ENCODE measurements at places on chromosomes 5 and 9. TPM values are rescaled to one million over a fixed set of nuclear protein-coding genes. Genes with fewer than 3 reads are reported as not detected.

DNA sequence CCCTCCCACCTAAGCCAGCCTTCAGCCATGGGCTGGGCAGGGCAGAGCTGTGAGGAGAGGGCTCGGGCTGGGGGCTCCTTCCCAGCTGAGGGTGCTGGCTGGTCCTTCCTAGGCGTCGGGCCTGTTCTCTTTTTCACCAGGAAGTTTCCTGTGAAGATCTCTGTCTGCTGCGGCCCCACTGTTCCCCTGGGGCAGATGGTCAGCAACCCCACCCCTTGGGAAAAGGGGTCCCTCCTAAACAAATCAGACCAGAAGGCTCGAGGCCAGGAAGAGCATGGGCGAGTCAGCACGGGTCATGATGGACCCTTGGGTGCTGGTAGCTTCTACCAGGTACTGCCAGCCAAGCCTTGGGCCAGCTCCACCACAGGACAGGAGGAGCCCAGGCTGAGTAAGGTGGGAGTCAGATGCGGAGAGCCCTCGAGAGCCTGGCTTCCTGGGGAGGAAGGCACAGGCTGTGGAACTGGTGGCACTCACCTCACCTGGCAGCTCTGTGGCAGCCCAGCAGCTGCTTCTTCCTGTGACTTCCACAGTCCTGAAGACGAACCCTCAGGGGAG is 3.5 kb downstream of the CACNA1B start:
- H3K27me3 ChIP-seq = no peaks in the 10 kb centered on the region
- no peak overlapping the region for H3K27ac ChIP-seq

DNA sequence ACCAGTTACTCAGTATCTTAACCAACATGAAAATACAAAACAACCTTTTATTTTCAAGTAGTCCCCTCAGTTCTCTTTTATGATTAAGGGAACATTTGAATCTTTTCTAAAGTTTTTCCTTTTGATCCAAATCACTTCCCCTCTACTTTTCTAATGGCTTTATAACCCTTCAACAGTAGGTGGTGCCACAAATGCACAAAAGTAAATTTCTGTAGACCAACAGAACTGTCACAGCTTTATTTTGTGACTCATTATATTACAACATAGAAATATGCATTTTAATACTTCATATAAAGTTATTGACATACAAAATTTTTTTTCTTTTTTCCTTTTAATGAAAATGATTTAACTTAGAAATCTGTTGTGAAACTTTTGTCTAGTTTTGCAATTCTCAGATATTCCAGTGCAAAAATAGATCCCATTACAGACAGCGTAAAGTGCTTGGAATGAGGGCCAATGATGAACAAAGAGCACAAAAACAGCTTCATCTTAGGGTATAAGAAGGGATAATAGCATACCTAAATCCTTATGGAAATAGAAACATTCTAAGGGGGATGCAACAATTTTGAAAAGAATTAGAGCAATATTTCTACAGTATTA is 17.0 kb downstream of the NIPSNAP3B start:
- H3K27ac ChIP-seq = no peak overlapping the region
- peaks cover 6% of the 10 kb centered on the region for H3K4me1 ChIP-seq
- no peaks in the 10 kb centered on the region for H3K27me3 ChIP-seq
- no peak overlapping the region for H3K4me3 ChIP-seq
- DNase-seq = no peak
- H3K36me3 ChIP-seq = peaks cover 6% of the 10 kb centered on the region

INSL6 gene
- not detected for polyA plus RNA-seq

ECSCR gene
- 11.6 TPM for polyA plus RNA-seq

DNA sequence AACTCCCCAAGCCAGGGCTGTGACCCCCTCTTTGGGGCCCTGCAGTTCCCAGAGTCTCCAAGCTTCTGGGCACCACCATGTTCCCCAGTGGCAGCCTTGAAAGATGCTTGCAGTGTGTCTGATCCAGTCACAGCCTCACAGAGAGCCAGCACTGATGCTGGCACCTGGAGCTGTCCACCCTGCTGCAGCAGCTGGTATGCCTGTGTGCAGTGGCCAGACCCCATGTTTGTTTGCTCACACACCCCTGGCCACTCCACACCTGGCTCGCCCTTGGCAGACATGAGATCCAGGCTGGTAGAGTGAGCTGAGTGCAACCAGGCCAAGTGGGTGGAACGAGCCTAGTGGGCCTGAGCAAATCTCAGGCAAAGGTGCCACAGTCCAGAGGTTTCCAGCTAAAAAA is 106.0 kb downstream of the C9orf50 start:
- no peaks in the 10 kb centered on the region for H3K27me3 ChIP-seq
- H3K4me3 ChIP-seq = no peak overlapping the region
- H3K36me3 ChIP-seq = no peaks in the 10 kb centered on the region

GRCh38 chr9:112443200-112443599 is 43.4 kb upstream of the KIAA1958 start:
- H3K27ac ChIP-seq = no peak overlapping the region
- DNase-seq = no peak
- H3K27me3 ChIP-seq = no peaks in the 10 kb centered on the region
- H3K4me3 ChIP-seq = no peak overlapping the region
- H3K36me3 ChIP-seq = no peaks in the 10 kb centered on the region

DNA sequence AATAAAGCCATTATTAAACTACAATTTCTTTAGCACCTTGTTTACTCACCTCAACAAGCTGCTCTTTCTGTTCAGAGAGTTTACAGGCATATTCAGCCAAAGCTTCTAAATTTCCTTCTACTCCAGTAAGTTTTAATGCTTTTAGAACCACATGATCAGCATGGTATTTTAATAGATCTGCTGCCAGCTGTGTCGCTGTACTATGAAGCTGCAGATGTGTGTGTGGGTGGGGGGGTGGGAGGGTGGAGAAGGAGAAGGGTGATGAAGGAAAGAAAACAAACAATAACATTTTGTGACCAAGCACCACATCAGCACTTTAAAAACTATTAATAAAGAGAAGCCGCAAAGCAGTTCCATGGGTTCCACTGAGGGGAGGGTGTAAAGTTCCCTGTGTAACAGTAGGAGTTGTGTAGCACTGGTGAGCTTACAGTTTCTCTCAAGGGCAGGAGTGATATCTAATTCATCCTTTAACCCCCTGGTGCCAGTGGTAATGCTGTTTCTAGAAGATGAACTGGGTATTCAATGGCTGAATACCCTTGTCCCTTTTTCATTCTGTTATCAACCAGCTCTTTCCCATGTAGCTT is 38.5 kb downstream of the ABITRAM start:
- no peak for DNase-seq
- H3K36me3 ChIP-seq = peaks cover 2% of the 10 kb centered on the region
- peaks cover 5% of the 10 kb centered on the region for H3K4me1 ChIP-seq

SLC28A3 gene
- not detected for polyA plus RNA-seq

DNA sequence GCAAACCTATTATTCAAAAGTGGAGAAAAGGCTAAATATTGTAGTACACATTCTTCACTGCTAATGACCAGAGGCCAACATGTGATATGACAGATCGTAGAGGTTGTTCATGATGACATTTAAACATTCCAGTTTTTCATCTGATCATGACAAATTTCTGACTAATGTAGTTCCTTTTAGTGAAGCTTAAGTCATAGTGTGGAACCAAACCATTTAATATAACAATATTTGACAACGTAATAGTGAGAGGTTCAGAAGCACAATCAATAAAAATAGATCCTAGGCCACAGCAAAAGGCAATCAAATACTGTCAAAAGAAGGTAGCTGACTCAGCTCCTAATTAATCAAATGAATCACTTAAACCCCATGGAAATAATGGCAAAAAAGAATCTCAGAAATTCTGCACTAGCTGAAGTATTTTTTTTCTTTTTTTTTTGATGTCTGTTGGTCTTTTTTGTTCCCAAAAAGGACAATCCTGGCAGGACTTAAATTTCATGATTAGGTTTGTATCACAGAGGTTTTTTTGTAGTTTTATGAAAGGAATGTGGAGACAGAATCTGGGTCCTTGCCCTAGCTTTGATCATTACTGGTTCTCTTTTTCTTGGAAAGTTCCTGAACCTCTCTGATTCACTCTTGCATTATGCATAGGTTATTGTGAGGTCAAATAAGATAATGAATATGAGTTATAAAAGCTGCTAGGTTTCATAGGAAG is 795.0 kb downstream of the DTWD2 start:
- no peaks in the 10 kb centered on the region for H3K36me3 ChIP-seq
- H3K4me3 ChIP-seq = no peak overlapping the region
- no peak for DNase-seq
- H3K27me3 ChIP-seq = no peaks in the 10 kb centered on the region

GRCh38 chr5:64625678-64626077 is 64.6 kb upstream of the SHISAL2B start:
- no peaks in the 10 kb centered on the region for H3K27me3 ChIP-seq
- DNase-seq = no peak
- H3K4me1 ChIP-seq = no peaks in the 10 kb centered on the region

DNA sequence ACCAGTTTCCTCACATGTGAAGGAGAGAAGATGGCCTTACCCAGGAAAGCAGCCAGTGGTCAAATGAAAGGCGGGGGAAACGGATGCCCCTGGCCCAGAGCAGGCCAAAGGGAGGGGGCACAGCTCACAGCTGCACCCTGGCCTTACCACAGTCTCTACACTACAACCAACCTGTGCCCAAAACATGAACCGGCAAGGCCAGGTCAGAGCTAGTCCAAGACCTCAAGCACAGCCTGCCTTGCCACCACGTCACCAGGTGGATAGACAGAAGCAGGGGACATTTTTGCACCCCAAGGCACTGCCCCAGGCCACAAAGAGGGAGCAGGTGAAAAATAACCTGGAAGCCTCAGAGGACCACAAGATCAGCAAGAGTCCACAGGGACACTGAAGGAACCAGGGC is 4.5 kb downstream of the GRIN1 start:
- no peaks in the 10 kb centered on the region for H3K36me3 ChIP-seq
- no peaks in the 10 kb centered on the region for H3K4me1 ChIP-seq
- no peak overlapping the region for H3K4me3 ChIP-seq
- no peak overlapping the region for H3K27ac ChIP-seq

ITGA2 gene
- polyA plus RNA-seq = 0.50 TPM

TENT4A gene
- 4.1 TPM for polyA plus RNA-seq

SLCO6A1 gene
- not detected for polyA plus RNA-seq

Data from aorta (tissue), 5 donors.